HS-27A (cell line): ENCODE measurements at places on chromosomes 1 and 21.

GRCh38 chr1:2561898-2562895, 6.0 kb downstream of the TNFRSF14 start:
- no peak for DNase-seq

GRCh38 chr1:53688381-53689102, 50.4 kb downstream of the GLIS1 start:
- no peak for DNase-seq

DNA sequence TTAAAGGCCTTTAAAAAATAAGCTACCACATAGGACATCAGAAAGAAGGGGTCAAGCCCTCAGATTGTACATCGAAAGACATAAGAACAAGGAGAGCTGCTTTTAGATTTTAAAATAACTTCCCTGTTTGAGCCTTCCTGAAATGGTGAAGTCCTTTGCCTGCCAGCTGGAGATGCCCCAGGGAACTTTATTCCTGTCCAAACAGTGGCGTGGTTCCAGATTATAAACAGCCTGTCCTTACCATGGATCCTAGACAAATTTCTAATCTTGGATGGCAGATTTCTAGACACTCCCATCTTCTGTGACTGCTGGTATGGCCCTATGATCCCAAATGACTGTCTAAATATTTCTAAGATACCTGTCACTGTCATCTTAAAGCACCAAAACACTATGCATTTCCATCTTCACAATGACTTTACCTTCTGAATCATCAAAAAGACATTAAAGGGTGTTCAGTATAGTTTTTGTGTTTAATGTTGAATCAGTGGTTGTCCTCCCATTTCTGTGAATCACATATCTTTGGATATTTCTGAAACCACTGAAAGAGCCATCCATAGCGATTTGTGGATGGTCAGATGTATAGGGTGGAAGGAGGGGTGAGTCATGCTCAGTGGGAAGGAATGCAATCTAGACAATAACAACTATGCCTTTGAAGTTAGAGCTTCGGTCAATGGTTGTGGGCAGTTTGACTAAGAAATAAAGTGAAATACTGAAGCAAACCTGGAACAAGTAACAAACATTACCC, 23.2 kb downstream of the ILDR2 start:
- no peak for DNase-seq

GRCh38 chr1:211735208-211736170, 60.1 kb upstream of the NEK2 start:
- DNase-seq, result peak; percentile 84

GRCh38 chr1:192263436-192263835, 53.4 kb upstream of the RGS21 start:
- no peak for DNase-seq

DNA sequence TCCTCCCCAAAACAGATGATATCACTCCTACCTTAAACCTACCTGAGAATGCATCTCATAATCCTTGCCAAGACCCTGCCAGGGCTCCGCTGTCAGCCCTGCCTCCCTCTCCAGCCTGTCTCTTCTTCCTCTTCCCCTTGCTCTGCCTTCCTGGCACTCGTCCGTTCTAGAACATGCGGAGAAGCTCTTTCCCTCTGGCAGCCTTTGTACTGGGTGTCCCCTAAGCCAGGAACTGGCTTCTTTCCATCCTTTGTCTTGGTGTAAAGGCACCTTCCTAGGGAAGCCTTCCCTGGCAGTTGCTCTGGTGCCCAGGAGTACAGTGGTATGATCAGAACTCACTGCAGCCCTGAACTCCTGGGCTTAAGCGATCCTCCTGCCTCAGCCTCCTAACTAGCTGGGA, 36.1 kb downstream of the CTNNBIP1 start:
- no peak for DNase-seq

GRCh38 chr1:155309423-155310021, 856 bp downstream of the FDPS start:
- DNase-seq, result no peak

DNA sequence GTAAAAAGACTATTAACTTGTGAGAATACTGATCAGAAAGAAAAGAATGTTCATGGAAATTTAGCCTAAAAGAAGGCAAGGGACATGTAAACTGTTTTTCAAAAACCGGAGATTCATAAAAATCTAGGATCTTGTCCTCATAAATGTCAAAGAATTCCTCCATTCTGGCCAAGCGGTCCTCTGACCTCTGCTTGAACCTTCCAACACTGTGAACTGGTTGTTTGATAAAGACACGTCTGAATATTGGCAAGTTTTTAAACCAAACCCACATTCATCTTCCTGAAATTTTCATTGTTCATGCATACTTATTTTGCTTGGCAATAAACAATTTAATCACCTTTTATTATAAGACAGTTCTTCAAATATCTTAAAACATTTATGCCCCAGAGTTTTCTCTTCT, 19.8 kb downstream of the ASPM start:
- no peak for DNase-seq

- DNase-seq, result no peak
Measured at GRCh38 chr1:154179946-154180687, 11.8 kb downstream of the TPM3 start.

- DNase-seq, result no peak
Measured at GRCh38 chr21:17900281-17900989, 81.3 kb upstream of the C21orf91 start.

DNA sequence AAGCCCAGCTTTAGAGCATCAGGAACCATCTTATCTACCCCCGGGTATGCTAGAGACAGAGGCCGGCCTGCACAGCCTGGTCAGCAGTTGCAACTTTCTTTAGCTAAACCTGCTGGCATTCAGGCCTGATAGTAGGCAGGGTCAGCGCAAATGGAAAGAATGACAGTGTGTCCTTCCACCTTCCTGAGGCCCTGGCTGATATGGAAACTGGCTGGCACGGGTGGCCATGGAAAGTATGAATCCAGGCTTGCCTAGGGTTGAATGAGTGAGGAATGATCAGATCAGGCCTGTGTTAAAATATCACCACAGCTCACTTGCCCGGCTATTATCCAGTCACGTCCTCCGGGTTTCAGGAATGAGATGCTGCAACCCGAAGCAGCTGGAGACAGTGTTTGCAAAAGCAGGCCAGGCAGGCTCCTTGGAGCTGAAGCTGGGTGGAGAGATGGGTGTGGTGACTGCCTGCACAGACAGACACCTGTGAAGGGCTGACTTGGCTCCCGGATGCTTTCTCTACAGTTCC, 34.7 kb downstream of the RCAN1 start:
- no peak for DNase-seq

DNA sequence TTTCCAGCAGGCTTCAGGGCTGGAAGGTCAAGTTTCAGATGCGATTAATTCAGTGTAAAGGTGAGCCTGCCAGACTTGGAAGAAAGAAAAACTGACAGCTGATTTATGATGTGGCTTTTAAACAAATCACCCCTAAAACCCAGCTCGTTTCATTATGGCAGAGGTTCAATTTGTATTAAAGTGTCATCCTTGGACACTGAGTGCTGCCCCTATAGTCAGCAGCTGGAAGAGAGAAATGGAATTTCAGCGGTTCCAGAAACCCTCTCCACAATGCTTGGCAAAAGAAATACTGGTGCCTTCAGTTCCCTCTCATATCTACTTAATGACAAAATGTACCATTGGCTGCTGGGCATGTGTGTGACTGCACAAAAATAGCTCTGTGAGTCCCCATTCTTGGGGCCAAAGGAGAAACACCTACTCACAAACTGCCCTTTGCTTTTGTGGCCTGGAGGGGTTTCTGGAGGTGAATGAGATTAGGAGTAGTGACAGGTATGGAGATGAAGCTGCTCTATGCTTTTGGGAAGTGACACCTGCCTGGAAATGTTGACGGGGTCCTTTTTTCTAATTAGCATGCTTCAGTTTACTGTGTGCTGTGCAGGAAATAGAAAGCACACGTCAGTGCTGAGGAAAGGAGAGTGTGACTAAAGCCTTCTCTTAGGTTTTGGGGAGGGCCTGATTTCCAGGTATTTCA, 95.1 kb upstream of the TSPAN2 start:
- no peak for DNase-seq

DNA sequence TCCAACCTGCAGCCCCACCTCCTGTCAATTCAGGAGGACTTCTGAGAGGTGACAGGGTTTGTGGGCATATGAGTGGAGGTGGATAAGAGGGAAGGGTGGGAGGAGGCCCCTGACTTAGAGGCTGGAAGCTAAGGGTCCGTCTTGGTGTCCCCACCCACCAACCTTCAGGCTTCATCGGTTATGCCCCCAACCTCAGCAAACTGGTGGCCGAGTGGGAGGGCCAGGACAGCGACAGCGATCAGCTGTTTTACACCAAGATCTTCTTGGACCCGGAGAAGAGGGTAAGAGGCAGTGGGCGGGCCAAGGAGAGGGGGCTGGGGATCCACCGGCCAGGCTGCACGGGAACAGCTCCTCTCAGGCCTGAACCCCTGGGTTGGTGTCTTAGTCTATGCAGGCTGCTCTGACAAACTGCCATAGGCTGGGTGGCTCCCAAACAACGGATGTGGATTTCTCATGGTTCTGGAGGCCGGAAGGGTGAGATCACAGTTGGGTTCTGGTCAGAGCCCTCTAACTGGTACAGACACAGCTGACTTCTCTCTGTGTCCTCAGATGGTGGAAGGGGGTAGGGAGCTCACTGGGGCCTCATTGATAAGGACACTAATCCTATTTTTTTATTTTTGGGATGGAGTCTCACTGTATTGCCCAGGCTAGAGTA, 18.1 kb downstream of the PLOD1 start:
- no peak for DNase-seq

DNA sequence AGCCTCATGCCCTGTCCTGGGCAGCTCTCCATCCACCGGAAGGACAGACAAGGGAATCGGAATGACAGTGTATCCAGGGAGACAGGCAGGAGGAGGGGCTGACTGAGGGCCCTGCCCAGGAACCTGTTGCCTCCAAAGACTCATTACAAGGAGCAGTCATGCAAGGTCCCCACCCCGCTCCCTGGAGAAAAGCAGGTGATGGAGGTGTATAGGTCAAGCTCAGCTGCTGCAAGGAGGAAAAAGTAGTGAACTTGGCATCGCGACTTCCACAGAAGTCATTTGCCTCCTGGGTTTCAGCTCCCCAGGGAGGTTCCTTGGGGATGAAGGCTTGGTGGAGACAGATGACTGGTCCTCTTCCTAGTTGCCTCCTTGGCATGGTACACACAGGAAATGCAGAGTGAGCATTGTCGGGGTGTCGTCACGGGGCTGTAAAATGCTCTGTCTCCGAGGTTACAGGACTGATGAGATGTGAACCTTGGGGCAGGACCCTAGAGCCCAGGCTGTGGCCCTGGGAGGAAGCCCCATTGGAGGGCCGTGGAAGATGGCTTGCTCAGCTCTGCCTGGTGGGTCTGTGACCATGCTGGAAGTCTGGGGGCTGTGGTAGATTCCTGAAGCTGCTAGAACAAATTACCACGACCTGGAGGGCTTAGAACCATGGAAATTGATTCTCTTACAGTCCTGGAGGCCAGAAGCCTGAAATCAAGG, 219.6 kb upstream of the C1orf174 start:
- no peak for DNase-seq

GRCh38 chr1:227124473-227124872, 184.4 kb downstream of the COQ8A start:
- no peak for DNase-seq

DNA sequence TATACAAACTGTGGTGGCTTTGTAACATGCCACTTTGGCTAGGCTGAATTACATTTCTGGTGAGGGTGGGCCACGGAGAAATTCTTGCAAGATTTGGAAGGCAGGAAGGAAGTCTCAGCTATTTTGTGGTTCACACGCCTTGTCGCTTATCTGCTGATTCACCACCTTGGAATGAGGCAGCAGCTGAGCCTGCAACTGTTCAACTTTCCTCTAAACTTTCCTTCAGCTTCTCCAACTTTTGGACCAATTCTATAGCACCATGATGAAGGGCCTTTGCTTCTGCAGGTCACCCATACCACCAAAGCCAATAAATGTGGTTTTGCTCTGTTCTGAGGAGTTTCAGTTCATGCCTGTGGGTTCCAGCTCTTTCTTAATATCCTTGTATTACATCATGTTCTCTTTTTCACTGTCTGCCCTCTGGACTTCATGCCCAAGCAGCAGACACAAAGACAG, 337.6 kb upstream of the SNX7 start:
- peak; percentile 100 for DNase-seq

- DNase-seq, result no peak
Measured at GRCh38 chr1:38926091-38926490, 15.5 kb downstream of the RHBDL2 start.

GRCh38 chr1:67909776-67910175, 76.5 kb upstream of the GNG12 start:
- DNase-seq, result no peak

DNA sequence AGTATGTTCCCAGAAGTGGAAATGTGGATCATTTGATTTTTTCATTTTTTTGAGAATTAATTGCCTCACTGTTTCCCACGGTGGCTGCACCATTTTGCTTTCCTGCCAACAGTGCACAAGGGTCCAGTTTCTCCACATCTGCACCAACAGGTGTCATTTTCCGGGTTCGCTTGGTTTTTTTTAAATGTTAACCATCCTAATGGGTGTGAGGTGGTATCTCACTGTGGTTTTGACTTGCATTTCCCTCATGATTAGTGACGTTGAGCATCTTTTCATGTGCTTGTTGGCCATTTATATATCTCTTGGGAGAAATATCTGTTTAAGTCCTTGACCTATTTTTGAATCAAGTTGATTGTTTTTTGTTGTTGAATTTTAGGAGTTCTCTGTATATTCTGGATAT, 3.0 kb downstream of the COL6A2 start:
- DNase-seq, result no peak

- DNase-seq, result no peak
Measured at GRCh38 chr1:228811712-228812305, 76.5 kb downstream of the RHOU start.

GRCh38 chr1:20484519-20485462, 1.2 kb downstream of the CAMK2N1 start:
- no peak for DNase-seq

DNA sequence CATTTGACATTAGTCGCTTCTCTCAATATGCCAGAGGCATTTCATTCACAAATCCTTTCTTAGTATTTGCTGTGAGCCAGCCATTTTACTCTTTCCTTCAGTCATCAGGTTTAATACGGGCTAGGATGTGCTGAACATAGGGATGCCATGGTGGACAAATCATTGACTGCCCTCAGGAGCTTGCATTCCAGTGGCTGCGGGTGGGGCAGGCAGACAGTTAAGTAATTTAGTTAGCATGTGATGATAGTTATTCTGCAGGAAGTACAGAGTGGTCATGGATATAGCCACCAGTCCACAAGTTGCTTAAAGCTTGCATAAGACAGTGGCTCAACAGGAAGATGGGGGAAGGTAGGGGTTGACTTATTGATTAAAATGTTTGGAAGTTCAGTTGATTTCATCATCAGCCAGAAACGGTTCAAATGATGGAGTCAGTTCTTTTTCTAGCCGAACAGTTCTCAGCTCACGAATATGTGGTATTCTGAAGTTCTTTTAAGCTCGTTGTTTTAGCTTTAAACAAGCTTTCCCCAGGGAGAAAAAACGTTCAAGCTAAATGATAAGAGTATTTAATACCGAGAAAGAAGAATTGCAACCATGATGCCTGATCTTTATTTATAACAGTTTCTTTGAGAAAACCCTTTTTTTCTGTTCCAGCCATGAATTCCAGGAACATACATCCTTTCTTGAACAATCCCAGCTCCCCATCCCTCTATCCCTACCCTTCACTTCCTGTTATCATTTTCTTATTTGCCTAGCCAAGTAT, 1.4 kb downstream of the SLC22A15 start:
- DNase-seq, result peak; percentile 41
